Mesendoderm (in vitro differentiated cells): ENCODE measurements at places on chromosomes 16 and 17.
A peak's percentile ranks its signal among the peaks of the same experiment; 100 is the strongest.

GRCh38 chr17:73476890-73477350 is 165.1 kb upstream of the CDC42EP4 start:
- H3K4me1 ChIP-seq, result peaks cover 5% of the 10 kb centered on the region
- no peak for DNase-seq
- no peak overlapping the region for H3K4me3 ChIP-seq
- H3K27me3 ChIP-seq, result no peaks in the 10 kb centered on the region

DNA sequence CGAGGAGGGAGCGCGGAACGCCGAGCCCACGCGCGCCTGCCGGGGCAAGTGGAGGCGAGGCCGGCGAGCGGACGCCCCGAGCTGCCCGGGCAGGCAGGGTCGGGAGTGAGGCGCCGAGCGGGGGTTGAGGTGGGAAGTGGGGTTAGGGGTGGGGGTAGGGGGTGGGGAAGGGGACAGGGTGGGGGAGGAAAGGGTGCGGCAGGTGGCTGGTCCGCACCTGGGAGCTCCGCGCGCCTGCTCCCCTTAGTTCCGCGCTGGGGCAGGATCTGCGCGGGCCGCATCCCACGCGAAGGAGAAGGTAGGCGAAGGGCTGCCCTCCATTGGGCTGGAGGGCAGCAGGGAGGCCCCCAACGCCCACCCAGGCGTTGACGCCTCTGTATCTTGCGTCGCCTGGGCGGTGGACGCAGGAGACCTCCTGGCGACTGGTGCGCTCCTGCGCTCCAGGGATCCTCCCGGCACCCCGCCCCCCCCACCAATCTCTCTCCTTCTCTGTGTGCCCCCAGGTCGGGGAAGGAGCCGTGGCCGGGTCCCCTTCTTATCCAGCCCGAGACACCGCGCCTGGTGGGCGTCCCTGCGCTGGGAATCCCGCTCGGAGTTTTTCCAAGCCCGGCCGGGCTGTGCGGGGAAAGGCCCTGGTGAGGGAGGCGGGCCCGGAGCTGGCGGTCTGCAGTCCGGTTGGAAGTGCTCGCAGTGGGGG is 51.3 kb upstream of the AMZ2 start:
- peak; percentile 14 for DNase-seq
- peaks cover 40% of the 10 kb centered on the region for H3K27me3 ChIP-seq
- H3K36me3 ChIP-seq, result no peaks in the 10 kb centered on the region
- no peak overlapping the region for H3K27ac ChIP-seq
- peak overlapping the region; percentile 23 for H3K4me3 ChIP-seq
- no peaks in the 10 kb centered on the region for H3K4me1 ChIP-seq

GRCh38 chr16:55760310-55761001 is 72.4 kb downstream of the CES1 start:
- no peak overlapping the region for H3K27ac ChIP-seq
- no peaks in the 10 kb centered on the region for H3K27me3 ChIP-seq
- DNase-seq, result peak; percentile 46
- H3K4me3 ChIP-seq, result no peak overlapping the region
- H3K36me3 ChIP-seq, result no peaks in the 10 kb centered on the region
- no peaks in the 10 kb centered on the region for H3K4me1 ChIP-seq

- H3K27ac ChIP-seq, result no peak overlapping the region
- H3K4me1 ChIP-seq, result peaks cover 4% of the 10 kb centered on the region
- DNase-seq, result no peak
- no peaks in the 10 kb centered on the region for H3K27me3 ChIP-seq
These were observed 26.9 kb upstream of the CDH11 start for GRCh38 chr16:65148804-65149203.

DNA sequence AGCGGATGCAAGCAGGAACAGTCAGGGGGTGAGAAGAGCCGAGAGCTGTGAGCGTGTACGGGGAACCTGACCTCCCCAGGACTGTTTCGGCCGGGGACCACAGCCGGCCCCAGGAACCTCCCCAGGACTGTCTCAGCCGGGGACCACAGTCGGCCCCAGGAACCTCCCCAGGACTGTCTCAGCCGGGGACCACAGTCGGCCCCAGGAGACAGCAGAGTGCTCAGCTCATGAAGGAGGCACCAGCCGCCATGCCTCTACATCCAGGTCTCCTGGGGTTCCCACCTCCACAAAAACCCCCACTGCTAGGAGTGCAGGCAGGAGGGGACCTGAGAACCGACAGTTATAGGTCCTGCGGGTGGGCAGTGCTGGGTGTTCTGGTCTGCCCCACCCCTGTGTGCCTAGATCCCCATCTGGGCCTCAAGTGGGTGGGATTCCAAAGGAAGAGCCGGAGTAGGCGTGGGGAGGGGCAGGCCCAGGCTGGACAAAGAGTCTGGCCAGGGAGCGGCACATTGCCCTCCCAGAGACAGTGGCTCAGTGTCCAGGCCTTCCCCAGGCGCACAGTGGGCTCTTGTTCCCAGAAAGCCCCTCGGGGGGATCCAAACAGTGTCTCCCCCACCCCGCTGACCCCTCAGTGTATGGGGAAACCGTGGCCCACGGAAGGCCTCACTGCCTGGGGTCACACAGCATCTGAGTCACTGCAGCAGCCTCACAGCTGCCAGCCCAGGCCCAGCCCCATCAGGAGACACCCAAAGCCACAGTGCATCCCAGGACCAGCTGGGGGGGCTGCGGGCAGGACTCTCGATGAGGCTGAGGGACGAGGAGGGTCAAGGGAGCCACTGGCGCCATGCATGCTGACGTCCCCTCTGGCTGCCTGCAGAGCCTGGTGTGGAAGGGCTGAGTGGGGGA is 4.3 kb downstream of the RHBDF1 start:
- H3K4me3 ChIP-seq, result no peak overlapping the region
- no peaks in the 10 kb centered on the region for H3K27me3 ChIP-seq
- no peak for DNase-seq
- peaks cover 17% of the 10 kb centered on the region for H3K4me1 ChIP-seq

DNA sequence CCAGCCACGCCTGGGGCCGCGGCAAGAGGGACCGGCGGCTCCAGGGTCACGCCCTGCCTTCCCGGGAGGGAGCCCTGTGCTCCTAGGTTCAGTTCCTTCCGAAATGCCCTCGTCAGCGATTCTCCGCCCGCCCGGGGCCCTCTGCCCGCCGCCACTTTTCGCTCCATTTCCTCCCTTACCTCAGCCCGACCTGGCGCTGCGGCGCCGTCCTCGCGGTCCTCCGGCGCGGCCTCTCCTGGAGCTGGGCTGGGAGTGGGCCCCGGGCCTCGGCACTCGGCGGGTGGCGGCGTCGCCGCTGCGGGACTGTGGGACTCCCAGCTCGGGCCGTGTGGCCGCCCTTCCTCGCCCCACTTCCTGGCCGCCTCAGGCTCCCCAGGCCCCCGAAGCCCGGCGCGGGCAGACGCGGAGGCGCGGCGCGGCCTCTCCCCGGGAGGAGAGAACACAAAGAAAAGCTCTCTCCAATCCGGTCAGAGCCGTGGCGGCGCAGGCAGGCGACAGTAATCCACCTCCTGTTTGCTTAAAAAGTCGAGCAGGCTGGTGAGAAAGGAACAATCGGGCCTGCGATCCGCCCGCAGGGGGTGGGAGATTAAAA is 1.6 kb downstream of the BAHCC1 start:
- H3K27ac ChIP-seq, result peak overlapping the region; percentile 99
- H3K4me3 ChIP-seq, result peak overlapping the region; percentile 92
- H3K4me1 ChIP-seq, result peaks cover 12% of the 10 kb centered on the region
- no peaks in the 10 kb centered on the region for H3K36me3 ChIP-seq
- H3K27me3 ChIP-seq, result no peaks in the 10 kb centered on the region

DNA sequence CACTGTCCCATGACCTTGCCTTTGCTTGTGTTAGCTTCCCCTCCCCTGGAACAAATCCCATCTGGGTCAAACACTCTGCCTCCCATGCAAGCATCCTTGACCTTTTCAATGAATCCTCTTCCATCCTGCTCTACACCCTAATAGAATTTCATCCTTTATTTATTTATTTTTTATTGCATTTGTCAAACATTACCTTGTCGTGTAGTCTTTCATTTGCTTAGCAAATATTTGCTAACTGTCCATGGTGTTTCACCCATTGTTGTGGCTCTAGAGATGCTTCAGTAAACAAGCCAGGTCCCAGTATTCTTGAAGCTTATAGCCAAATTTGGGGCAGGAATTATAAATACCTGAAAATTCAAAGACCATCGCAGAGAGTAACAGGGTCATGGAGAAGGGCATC is 51.0 kb upstream of the MRTFB start:
- no peaks in the 10 kb centered on the region for H3K36me3 ChIP-seq
- no peaks in the 10 kb centered on the region for H3K27me3 ChIP-seq
- DNase-seq, result no peak
- peaks cover 2% of the 10 kb centered on the region for H3K4me1 ChIP-seq
- no peak overlapping the region for H3K4me3 ChIP-seq
- H3K27ac ChIP-seq, result no peak overlapping the region

- no peaks in the 10 kb centered on the region for H3K36me3 ChIP-seq
- no peak overlapping the region for H3K4me3 ChIP-seq
- H3K4me1 ChIP-seq, result no peaks in the 10 kb centered on the region
- H3K27ac ChIP-seq, result no peak overlapping the region
- H3K27me3 ChIP-seq, result no peaks in the 10 kb centered on the region
These were observed 467.8 kb downstream of the MAF start for GRCh38 chr16:79132701-79133100.

DNA sequence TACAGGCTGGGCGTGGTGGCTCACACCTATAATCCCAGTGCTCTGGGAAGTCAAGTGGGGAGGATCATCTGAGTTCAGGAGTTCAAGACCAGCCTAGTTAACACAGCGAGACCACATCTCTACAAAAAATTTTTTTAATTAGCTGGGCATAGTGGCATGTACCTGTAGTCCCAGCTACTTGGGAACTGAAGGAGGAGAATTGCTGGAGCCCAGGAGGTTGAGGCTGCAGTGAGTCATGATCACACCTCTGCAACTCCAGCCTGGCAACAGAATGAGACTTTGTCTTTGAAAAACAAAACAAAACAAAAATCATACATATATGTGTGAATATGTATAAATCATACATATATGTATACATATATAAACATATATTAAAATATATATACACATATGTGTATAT is 54.1 kb upstream of the MARCHF10 start:
- peaks cover 3% of the 10 kb centered on the region for H3K4me1 ChIP-seq
- no peak for DNase-seq
- H3K4me3 ChIP-seq, result no peak overlapping the region
- no peaks in the 10 kb centered on the region for H3K36me3 ChIP-seq

GRCh38 chr17:28433721-28434120 is 27.7 kb upstream of the SLC46A1 start:
- H3K27me3 ChIP-seq, result no peaks in the 10 kb centered on the region
- H3K4me3 ChIP-seq, result no peak overlapping the region
- no peak for DNase-seq
- no peak overlapping the region for H3K27ac ChIP-seq
- no peaks in the 10 kb centered on the region for H3K4me1 ChIP-seq
- no peaks in the 10 kb centered on the region for H3K36me3 ChIP-seq

DNA sequence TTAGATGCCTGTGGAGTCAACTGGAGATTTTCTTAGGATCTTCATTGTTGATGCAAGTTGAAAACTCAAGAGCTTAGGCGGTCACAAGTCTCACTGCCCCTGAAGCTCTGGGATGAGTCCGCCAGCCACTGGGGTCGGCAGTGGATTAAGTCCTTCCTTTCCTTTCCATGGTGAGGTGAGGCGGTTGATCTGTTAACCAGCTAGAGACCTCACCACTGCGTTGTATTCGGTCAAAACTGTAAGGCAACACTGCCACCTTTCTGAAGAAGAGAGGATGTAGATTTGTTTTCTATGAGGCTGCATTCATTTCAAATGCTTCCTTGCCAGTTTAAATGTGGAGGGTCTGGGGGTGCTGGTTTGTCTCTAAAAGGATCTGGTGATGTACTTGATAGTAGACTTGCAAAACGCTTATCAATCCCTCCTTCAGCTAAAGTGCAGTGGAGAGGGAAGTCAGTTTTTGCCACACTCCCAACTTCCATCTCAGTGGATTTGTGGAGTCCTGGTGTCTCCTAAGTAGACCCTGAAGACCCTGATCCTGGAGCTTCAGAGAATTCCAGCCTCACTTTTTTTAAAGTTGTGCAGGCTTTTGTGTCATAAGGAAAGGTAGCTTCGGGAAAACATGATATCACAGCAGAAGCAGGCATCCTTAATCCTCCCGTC is 1.7 kb downstream of the MYOCD start:
- DNase-seq, result peak; percentile 96
- H3K27ac ChIP-seq, result no peak overlapping the region
- no peak overlapping the region for H3K4me3 ChIP-seq
- no peaks in the 10 kb centered on the region for H3K36me3 ChIP-seq
- no peaks in the 10 kb centered on the region for H3K27me3 ChIP-seq
- no peaks in the 10 kb centered on the region for H3K4me1 ChIP-seq

- H3K4me1 ChIP-seq, result no peaks in the 10 kb centered on the region
- H3K36me3 ChIP-seq, result peaks cover 2% of the 10 kb centered on the region
- no peak overlapping the region for H3K4me3 ChIP-seq
- no peaks in the 10 kb centered on the region for H3K27me3 ChIP-seq
- H3K27ac ChIP-seq, result no peak overlapping the region
These were observed 6.3 kb upstream of the TBCD start for GRCh38 chr17:82745524-82745923.

- H3K36me3 ChIP-seq, result peaks cover 19% of the 10 kb centered on the region
- H3K4me1 ChIP-seq, result no peaks in the 10 kb centered on the region
These were observed 64.2 kb downstream of the FOXK2 start for GRCh38 chr17:82583720-82584234.

GRCh38 chr17:36728030-36728991 is 126.9 kb downstream of the MRM1 start:
- peak; percentile 94 for DNase-seq
- H3K4me1 ChIP-seq, result peaks cover 28% of the 10 kb centered on the region
- H3K4me3 ChIP-seq, result no peak overlapping the region

GRCh38 chr17:21170809-21171208 is 43.2 kb downstream of the TMEM11 start:
- no peaks in the 10 kb centered on the region for H3K27me3 ChIP-seq
- no peaks in the 10 kb centered on the region for H3K4me1 ChIP-seq
- H3K36me3 ChIP-seq, result no peaks in the 10 kb centered on the region
- DNase-seq, result no peak
- H3K4me3 ChIP-seq, result no peak overlapping the region

DNA sequence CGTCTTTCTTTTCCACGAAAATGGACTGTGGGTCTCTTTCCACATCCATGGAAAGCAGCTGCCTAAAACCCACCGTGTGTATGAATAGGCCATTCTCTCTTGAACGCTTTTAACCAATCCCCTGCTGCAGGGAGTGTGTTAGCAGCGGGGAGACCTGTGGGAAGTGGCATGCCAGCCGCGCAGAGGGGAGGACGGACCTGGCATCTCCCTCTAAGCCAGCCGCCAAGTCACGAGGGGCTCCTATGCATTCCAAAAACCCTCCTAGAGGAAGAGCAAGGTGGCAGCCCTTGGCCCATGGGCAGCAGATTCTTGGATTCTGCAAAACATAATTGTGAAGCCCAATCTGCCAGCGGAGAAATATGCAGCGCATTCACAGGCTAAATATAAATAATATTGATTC is 15.4 kb downstream of the RBFOX3 start:
- no peak overlapping the region for H3K4me3 ChIP-seq
- no peaks in the 10 kb centered on the region for H3K4me1 ChIP-seq
- no peaks in the 10 kb centered on the region for H3K36me3 ChIP-seq
- H3K27me3 ChIP-seq, result no peaks in the 10 kb centered on the region

- H3K4me3 ChIP-seq, result no peak overlapping the region
- no peak for DNase-seq
- no peak overlapping the region for H3K27ac ChIP-seq
- H3K4me1 ChIP-seq, result no peaks in the 10 kb centered on the region
- H3K27me3 ChIP-seq, result no peaks in the 10 kb centered on the region
These were observed 48.1 kb upstream of the HS3ST4 start for GRCh38 chr16:25643633-25644032.

- no peaks in the 10 kb centered on the region for H3K27me3 ChIP-seq
- no peak for DNase-seq
- peaks cover 3% of the 10 kb centered on the region for H3K4me1 ChIP-seq
- peaks cover 3% of the 10 kb centered on the region for H3K36me3 ChIP-seq
- H3K4me3 ChIP-seq, result no peak overlapping the region
These were observed 1.5 kb upstream of the FAAP100 start for GRCh38 chr17:81553616-81554181.
